SW480 (cell line): ENCODE measurements at places on chromosomes 2 and 18.
A peak's percentile ranks its signal among the peaks of the same experiment; 100 is the strongest.

- no peak for DNase-seq
Observed at GRCh38 chr2:119522671-119523070, 1.6 kb downstream of the SCTR start.

- DNase-seq = no peak
Observed at GRCh38 chr2:58130238-58130637, 83.6 kb downstream of the VRK2 start.

DNA sequence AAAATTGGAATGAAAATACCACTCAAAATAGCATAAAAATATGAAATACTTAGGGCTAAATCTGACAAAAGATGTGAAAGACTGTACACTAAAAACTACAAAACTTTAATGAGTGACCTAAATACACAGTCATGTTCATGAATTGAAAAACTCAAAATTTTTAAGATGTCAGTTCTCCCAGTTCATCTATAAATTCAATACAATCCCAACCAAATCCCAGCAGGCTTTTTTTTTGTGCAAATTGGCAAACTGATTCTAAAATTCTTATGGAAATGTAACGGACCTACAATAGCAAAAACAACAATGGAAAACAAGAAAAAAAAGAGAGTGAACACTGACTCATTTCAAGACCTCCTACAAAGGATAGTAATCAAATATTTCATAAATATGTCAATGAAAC, 4.4 kb upstream of the USP40 start:
- DNase-seq = no peak

DNA sequence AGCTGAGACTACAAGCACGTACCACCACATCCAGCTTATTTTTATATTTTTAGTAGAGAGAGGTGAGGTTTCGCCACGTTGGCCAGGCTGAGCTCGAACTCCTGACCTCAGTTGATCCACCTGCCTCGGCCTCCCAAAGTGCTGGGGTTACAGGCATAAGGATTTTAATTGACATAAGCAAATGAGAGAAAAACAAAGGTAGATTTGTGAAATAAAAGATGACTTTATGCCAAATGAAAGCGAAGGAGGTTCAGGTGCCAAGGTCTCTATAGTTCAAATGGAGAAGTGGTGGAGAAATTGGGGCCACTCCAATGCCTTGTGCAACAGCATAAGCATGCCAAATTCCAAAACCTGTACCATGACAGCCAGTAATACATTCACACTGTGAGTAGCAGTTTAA, 180.6 kb downstream of the MREG start:
- DNase-seq = no peak

DNA sequence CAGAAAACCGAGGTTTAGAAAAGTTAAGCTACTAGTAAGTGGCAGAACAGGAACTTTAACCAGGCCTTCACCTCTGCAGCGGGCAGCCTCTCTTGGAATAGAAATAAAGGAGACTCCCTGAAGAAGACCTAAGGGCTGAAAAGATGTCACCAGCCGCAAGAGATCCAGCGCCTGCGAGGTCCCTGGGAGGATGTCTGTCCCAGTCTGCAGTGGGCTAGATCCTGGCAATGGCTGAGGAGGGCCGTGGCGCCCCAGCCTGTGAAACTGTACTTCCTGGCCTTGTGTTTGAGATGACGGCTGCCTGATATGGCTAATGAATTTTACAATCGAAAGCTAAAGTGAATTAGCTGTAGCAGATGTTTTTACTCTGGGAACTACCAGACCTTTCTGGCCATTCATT, 300.6 kb upstream of the SALL3 start:
- DNase-seq = no peak

- no peak for DNase-seq
Observed at GRCh38 chr2:20992201-20992711, 51.6 kb downstream of the APOB start.

GRCh38 chr2:128313091-128313836, 5.4 kb downstream of the HS6ST1 start:
- peak; percentile 70 for DNase-seq

GRCh38 chr2:168660870-168661862, 141.3 kb upstream of the NOSTRIN start:
- DNase-seq = no peak

DNA sequence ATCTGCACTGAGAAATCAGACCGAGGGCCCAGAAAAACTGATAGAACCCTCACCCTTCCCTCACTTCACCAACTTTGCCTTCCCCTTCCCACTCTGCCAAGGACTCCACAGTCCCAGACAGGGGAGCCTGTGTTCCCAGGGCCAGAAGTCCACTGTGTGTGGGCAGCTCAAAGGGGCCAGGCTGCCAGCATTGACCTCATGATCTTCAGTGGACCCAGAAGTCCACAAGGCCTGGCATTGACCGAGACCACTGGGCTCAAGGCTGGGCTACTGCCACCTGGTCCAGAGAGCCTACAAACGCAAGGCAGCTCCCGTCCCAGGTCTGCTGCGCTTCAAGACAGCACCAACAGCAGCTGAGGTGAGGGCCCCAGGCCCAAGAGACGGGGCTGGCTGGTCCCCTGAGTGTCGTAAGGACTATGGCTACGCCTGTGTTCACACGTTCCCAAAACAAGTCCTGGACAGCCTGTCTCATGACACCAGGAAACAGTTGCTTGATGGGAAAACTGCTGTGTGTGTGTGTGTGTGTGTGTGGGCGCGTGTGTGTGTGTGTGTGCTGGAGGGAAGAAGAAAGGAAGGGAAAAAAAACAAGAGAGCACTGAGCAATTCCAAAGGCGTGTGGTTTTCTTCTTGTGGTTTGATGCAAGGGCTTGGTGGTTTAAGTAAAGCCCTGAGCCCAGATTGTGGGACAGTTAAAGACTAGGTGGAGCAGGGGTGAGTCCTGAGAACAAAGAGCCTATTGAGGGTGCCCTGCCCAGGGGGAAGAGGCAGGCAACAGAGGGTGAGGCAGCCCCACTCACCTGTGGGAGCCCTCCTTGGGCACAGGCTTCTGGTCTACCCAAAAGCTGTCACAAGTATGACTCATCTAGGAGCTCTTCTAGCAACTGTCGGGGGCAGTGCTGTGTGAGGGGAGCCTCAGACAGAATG, 46.6 kb upstream of the ZBTB7C start:
- peak; percentile 97 for DNase-seq

- no peak for DNase-seq
Observed at GRCh38 chr2:38432820-38433606, 55.9 kb upstream of the ATL2 start.

- DNase-seq = peak; percentile 79
Observed at GRCh38 chr2:109510136-109511028, 103.4 kb downstream of the SEPTIN10 start.

GRCh38 chr18:80210312-80211083, 36.8 kb downstream of the PARD6G start:
- DNase-seq = no peak

DNA sequence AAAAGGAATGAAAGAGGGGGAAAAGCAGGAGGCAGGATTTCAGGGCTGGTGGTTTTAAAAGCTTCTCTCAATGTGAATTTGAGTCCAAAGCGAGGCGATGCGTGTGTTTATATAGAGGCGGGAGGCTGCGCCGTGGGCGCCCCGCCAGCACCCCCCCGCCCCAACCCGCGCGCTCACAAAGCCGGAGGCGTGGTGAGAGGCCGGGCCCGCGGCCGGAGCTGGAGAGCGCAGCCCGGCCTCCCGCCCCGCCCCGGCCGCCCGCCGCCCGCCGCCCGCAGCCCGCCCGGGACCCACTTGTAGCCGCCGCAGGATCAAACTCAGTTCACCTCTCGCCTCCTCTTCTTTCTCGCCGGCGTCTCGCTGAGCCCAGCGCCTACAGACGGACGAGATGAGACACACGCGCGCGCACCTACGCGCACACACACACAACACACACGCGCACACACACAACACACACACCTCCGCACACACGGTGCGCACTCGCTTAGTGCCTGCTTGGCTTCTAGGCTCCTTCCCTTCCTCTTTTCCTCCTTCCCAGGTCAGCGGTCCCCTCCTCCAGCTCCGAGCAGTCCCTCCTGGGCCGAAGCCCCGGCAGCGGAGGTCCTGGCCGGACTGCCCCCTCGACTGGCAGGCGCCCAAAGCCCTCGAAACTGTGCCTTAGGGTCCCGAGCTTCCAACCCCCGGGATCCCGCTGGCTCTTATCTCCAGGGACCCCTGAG, 1.3 kb upstream of the CYP26B1 start:
- peak; percentile 32 for DNase-seq

DNA sequence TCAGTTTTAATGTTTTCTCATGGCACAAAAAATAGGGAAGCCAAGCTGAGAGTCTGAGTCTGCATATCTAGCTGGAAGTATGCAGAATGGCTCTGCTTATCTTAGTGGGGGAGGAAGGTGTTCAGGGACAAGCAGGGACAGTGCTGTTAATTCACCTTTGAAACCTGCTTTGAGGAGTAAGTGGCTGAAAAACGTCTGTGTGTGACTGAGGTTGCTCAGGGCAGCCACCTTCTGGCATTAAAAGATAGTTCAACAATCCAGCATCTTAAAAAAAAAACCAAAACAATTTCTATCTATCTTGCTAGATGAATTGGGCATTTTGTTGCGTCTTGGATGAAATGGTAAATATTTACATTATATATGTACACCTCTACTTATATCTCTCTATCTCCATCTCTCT, 2.0 kb upstream of the TRPM8 start:
- DNase-seq = peak; percentile 14

- no peak for DNase-seq
Observed at GRCh38 chr18:66826211-66826610, 222.3 kb upstream of the CDH19 start.

DNA sequence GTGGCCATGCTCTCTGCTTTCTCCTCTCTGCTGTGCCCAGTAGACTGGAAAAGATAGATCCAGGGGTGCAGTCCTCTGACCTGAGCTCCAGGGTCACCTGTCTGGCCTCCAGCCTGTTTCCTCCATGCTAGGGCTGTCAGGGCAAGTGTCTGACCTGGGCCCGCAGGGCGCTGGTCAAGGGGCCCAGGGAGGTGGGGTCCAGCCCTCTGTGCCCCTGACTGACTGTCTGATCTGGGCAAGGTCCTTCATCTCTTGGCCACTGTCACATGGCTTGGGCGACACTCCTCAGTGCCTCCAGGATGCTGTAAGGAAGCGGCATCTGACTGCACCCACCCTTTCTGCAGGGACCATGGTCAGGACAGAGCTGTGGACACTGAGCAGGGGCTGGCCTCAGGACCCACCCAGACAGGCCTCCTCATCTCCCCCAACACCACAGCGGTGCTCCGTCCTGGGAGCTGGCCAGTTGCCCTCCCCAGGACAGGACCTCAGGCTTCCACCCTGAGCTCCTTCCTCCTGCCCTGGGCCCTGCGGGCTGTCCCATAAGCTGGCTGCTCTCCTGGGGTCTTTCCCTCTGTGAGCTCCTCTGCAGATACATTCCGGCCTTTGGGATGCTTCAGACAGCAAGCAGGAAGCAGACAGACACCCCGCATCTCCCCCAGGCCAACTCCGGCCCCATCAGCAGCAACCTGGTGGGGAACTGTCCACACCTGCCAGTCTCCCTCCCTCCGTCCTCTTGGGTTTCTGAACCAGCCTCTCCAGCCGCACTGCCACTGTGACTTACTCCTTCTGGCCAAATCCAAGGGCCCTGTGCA, 21.2 kb upstream of the ALPI start:
- DNase-seq = no peak

GRCh38 chr2:84862006-84862405, 18.9 kb downstream of the TRABD2A start:
- no peak for DNase-seq

GRCh38 chr18:49841236-49842217, 28.2 kb upstream of the ACAA2 start:
- DNase-seq = no peak

DNA sequence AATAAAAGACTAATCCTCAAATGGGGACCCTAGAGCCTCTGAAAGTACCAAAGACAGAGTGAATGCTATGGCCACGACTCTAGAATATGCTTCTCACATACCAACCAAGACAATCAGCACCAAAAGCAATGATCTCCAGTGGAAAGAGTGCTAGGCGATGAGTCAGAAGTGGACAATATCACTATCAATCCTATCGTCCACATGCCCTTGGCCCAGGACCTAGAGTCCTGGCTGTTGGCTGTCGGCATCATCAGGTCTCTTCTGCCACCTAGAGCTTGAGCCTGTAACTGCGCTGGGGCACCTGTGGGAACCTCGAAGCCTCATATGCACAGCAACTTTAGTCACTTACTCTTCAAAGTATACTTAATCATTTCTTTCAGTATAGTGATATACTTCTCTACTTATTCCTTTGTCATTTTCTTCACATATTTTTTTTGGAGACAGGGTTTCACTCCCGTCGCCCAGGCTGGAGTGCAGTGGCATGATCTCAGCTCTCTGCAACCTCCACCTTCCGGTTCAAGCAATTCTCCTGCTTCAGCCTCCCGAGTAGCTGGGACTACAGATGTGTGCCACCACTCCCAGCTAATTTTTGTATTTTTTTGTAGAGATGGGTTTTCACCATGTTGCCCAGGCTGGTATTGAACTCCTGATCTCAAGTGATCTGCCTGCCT, 29.7 kb downstream of the NOL10 start:
- peak; percentile 63 for DNase-seq

- no peak for DNase-seq
Observed at GRCh38 chr2:205699515-205700289, 17.4 kb downstream of the NRP2 start.
